A549 (cell line): ENCODE measurements at places on chromosomes 11 and 22. TPM values are rescaled to one million over a fixed set of nuclear protein-coding genes. Genes with fewer than 3 reads are reported as not detected.

GRCh38 chr22:23357053-23357452 is 176.7 kb downstream of the BCR start:
- no peak for DNase-seq

DNA sequence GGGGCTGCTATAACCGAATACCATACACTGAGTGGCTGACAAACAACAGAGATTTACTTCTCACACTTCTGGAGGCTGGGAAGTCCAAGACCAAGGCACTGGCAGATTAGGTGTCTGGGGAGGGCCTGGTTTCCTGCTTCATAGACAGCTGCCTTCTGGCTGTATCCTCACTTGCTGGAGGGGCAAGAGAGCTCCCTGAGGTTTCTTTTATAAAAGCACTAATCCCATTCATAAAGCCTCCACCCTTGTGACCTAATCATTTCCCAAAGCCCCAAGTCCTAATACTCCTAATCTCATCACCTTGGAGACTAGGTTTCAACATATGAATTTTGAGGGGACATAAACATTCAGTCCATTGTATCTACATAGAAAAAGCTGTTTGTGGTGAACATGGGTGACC is 131.8 kb downstream of the KIRREL3 start:
- no peak for DNase-seq

DNA sequence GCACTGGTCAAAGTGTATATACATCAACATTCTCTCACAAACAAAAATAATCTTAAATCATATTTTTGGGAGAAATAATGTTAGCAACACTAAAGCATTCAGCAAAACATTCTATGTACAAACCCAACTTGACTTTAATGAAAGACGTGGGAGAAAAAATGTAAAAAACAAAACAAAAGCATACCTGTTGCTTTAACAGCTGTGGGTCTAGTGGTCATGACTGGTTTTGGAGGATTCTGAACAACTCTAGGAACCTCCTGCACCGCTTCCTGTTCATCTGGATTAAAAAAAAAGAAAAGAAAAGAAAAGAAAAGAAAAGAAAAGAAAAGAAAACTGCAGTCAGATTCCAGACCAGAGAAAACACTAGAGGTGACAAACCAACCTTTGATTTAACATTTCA is 2.1 kb downstream of the FNBP4 start:
- no peak for DNase-seq

DNA sequence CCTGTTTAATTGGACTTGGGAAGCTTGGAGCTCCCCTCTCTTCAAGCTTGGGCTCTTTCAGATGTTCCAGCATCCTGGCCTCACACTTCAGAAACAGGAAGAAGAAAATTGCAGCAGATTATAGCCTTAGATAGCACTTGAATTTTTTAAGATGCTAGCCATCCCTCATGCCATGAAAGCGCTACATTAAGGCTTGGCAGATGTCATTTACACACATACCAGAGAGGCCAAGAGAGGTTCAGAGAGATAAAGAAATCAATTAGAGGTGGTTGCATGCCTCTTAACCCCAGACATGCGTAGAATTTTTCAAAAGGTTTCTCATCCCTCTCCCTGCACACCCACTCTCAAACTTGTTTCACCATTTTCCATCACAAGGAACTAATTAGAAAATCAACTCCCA is 31.9 kb upstream of the DBX1 start:
- DNase-seq = no peak

DNA sequence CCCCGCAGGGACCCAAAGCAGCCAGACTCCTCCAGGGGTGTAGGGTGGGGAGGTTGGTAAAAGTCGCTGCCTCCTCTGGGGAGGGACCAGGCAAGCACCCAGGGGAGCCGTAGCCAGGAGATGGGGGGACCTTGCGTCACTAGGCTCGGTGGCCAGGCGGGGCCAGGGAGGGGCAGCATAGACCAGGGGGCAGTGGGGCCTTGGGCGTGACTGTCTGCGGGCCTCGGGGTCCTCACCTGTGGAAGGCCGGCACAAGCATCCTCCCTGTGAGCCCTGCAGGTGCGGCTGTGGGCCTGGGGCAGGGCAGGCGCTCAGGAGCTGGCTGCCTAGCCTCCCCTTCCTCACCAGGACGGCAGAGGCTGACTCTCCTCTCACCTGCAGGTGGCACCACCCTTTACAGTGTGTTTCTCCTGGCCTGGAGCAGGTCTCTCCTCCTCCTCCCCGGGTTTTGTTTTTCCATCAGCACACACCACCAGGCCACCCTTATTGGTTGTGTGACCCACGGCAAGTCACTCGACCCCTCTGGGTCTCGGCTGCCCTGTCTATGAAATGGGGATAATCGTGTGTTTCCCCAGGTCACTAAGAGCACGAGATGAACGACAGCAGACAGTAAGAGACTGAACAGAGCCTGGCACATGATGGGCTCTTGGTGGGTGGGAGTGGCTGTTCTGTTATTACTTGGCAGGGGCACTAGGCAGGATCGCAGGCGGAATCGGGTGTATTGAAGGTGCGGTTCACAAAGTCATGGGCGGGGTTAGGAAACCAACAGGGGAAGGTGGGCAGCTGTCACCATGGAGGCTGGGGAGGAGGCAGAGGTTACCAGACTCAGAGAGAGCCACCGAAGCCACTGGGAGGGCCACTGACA is 52.7 kb downstream of the FLRT1 start:
- DNase-seq = peak; percentile 53

- DNase-seq = no peak
Observed at GRCh38 chr11:104725796-104726408, 172.4 kb downstream of the CASP12 start.

- DNase-seq = no peak
Observed at GRCh38 chr22:41106122-41106968, 14.0 kb downstream of the EP300 start.

DNA sequence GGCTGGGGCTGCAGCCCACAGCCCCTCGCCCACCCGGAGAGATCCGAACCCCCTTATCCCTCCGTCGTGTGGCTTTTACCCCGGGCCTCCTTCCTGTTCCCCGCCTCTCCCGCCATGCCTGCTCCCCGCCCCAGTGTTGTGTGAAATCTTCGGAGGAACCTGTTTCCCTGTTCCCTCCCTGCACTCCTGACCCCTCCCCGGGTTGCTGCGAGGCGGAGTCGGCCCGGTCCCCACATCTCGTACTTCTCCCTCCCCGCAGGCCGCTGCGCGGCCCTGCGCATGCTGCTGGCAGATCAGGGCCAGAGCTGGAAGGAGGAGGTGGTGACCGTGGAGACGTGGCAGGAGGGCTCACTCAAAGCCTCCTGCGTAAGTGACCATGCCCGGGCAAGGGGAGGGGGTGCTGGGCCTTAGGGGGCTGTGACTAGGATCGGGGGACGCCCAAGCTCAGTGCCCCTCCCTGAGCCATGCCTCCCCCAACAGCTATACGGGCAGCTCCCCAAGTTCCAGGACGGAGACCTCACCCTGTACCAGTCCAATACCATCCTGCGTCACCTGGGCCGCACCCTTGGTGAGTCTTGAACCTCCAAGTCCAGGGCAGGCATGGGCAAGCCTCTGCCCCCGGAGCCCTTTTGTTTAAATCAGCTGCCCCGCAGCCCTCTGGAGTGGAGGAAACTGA is 731 bp downstream of the GSTP1 start:
- no peak for DNase-seq

DNA sequence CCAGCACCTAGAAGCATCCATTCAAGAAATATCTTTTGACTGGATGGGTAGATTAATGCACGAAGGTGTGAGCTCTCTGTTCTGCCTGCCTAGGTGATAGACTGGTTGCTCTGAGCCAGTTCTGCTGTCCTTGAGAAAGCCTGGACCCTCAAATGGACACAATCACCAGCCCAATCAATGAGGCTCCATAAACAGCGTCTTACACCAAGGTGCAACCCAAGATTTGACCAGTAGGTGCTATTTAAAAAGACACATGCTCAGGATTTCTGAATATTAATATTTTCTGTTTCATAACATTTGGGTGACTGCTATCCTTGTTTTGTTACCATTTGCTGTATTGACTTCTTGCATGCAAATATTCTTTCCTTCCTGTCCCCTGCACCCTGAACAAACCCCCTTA is 39.0 kb downstream of the PAMR1 start:
- peak; percentile 22 for DNase-seq

GRCh38 chr22:32564170-32565001 is 89.8 kb downstream of the FBXO7 start:
- DNase-seq = peak; percentile 45

DNA sequence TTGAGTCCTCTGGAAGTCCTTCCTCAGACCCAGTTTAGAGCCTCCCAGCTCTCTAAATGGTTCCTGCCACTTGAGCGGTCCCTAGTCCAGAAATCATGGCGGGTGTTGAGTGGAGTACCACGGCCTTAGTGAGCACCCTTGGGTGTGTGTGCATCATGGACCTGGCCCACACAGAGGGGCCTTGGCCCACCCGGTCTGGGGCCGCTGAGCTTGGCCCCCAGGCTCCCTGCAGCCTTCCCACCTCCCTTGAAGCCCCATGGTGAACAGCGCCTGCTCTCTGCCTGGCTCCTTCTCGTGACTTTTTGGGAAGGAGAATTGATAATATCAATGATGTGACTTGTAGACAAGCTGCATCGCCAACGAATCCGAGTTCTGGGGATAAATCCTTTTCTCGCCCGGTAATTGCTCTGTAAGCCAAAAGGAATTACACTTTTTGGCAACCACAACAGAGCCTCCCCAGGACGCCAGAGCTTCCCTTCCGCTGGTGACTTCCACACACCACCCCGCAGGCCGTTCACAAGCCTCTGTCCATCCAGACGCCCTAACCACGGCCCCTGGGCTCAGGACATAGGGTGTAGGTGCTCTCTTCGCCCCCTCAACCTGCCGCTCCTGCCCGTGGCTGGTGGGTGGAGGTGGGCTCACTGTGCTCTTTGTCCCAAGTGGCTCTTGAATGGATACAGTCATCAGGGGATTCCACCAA is 93.8 kb downstream of the NECTIN1 start:
- DNase-seq = no peak

DNA sequence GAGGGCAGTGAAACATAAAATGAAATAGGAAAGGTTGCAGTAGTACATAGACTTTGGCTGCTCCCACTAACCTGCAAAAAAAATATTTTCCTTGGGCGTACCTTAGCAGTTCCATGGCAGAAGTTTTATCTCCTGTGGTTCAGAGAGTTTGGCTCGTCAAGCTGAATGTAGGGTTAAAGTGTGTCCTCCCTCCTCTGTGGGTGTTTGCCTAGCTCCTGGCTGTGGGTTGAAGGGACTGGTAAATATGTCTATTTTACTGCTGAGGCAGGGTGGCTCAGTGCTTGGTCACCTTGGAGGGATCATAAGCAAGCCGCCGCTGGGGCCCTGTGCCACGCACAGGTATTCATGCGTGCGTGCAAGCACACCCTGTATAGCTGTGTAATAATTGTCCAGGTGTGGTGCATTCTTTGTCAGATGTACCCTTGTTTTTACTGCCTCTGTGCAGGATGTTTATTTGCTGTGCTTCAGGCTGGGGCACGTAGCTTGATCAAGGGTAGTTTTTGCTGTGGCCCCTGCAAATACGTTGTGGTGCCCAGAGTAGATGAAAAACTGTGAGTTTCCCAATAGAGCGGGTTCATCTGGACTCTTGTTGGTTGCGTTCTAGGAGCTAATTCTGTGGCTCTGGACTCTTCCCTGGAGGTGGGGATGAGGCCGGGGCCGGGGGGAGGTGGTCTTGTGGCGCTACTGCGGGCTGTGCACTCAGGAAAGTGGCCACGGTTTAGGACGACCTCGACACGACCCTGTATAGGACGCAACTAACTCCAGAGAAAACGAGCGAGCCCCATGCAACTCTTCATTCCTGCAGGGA is 732 bp upstream of the SORL1 start:
- no peak for DNase-seq

DNA sequence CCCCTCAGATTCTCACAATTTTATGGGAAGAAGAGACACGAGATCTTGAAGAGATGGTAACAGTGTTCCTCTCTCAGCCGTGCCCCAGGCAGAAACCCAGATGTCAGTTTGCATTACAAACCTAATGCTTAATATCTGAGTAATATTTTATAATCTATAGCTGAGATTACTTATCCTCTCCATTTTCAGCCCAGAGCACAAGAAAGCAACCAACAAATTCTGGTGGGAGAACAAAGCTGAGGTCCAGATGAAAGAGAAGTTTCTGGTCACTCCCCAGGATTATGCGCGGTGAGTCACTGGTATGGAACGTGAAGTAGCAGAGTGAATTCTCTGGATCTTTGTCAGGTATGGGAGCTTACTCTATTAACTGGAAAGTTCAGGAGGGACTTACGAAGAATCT is 884 bp downstream of the CENATAC start:
- DNase-seq = peak; percentile 50

DNA sequence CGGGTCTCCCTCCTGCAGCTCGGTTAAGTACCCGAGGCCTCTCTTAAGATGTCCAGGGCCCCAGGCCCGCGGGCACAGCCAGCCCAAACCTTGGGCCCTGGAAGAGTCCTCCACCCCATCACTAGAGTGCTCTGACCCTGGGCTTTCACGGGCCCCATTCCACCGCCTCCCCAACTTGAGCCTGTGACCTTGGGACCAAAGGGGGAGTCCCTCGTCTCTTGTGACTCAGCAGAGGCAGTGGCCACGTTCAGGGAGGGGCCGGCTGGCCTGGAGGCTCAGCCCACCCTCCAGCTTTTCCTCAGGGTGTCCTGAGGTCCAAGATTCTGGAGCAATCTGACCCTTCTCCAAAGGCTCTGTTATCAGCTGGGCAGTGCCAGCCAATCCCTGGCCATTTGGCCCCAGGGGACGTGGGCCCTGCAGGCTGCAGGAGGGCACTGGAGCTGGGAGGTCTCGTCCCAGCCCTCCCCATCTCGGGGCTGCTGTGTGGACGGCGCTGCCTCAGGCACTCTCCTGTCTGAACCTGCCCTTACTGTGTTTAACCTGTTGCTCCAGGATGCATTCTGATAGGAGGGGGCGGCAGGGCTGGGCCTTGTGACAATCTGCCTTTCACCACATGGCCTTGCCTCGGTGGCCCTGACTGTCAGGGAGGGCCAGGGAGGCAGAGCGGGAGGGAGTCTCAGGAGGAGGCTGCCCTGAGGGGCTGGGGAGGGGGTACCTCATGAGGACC is 25.0 kb downstream of the FADS3 start:
- no peak for DNase-seq

GRCh38 chr22:35303029-35303624 is 3.4 kb downstream of the TOM1 start:
- DNase-seq = no peak

DNA sequence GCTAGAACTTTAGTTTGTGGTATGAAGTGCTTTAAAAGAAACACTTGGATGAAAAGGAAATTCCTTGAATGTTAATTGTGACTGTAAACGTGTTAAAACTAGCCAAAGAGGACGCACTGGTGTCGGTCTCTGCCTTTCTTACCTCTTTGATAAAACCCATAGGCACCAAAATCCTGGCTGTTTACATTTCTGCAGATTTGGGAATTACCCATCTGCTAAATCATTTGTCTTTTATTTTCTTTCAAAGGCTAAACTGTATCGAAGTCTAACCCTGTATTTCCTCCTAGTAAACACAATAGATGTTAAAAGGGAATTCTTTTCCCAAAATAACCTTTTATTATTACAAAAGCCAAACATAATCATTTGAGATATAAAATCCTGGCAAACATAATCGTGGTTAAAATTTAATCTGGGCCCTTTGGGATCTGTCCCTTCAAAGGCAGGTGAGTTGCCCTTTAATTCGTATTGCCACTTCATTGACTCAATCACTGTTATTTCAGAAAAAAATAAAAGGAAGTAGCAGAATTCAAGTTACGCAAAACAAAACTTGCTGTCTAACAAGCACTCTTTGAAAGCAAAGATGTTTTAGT is 2.4 kb downstream of the RASSF10 start:
- no peak for DNase-seq

GRCh38 chr22:38873469-38874411 is 1.7 kb upstream of the CBX6 start:
- DNase-seq = no peak

Gene CREB3L1
- 2.1 to 2.7 TPM (median 2.3 TPM) in 3 replicates for polyA plus RNA-seq

Gene ST14
- polyA plus RNA-seq = 0.04 to 0.09 TPM (median 0.05 TPM) in 3 replicates

Gene ARHGAP8
- 1.2 to 1.5 TPM (median 1.4 TPM) in 3 replicates for polyA plus RNA-seq

Gene GP1BB
- 0.48 to 1.1 TPM (median 0.63 TPM) in 3 replicates for polyA plus RNA-seq

Gene OLFML1
- not detected in 3 replicates for polyA plus RNA-seq

Gene CAVIN3
- 15.9 to 26.7 TPM (median 22.9 TPM) in 3 replicates for polyA plus RNA-seq
